Stimulated activated CD8-positive, alpha-beta memory T cell treated with anti-CD3 and anti-CD28 coated beads, Interleukin-12 subunit alpha, Interleukin-12 subunit beta, amount 100 ng/mL, for 1 hour (primary cell): ENCODE measurements at places on chromosomes 6 and 20.
A peak's percentile ranks its signal among the peaks of the same experiment; 100 is the strongest.

DNA sequence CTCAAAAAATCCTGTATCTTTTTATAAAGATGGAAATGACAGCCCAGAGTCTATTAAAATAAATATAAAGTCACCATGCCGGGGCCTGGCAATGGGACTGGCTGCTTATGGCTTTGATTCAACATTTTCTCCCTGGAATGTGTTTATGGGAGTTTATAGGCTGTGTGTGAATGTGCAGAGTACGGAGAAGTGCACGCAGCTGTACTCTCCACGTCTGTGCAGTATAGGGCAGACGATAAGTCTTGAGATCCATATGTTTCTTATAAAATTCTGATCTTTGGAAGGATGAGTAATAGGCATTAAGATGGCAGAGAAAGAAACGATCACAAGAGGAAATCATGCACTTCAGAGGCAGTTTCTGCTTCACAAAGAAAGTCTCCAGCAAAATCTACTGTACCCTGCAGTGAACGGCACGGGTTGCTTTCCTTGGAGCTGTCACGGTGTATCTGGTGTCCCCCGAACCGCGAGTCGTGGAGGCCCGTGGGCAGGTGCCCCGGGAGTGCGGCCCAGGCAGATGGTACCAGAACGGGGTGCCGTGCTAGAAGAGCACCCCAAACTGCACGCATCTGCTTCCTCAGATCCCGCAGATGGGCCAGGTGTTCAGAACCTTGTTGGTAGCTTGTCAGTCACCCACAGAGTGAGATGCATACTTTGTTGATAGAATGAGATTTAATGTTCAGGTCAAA lies 382.5 kb downstream of the TAF4 start:
- no peak for DNase-seq

- no peak for DNase-seq
Observed at GRCh38 chr6:73058736-73059135, 166.6 kb downstream of the KHDC1L start.

DNA sequence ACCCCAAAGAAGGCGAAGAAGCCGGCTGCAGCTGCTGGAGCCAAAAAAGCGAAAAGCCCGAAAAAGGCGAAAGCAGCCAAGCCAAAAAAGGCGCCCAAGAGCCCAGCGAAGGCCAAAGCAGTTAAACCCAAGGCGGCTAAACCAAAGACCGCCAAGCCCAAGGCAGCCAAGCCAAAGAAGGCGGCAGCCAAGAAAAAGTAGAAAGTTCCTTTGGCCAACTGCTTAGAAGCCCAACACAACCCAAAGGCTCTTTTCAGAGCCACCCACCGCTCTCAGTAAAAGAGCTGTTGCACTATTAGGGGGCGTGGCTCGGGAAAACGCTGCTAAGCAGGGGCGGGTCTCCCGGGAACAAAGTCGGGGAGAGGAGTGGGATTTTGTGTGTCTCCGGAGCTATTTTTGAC lies 69.6 kb downstream of the HFE start:
- DNase-seq: peak; percentile 32

GRCh38 chr6:157614026-157614568 lies 208.9 kb upstream of the SNX9 start:
- DNase-seq: no peak

- peak; percentile 73 for DNase-seq
Observed at GRCh38 chr20:50190251-50191064, at the start of gene CEBPB. Gene CEBPB, plus strand, starts transcription at chr20:50190830. Its CDS starts 204 bp downstream, at chr20:50191034.

- DNase-seq: no peak
Observed at GRCh38 chr20:45832619-45833018, 980 bp upstream of the SNX21 start.

DNA sequence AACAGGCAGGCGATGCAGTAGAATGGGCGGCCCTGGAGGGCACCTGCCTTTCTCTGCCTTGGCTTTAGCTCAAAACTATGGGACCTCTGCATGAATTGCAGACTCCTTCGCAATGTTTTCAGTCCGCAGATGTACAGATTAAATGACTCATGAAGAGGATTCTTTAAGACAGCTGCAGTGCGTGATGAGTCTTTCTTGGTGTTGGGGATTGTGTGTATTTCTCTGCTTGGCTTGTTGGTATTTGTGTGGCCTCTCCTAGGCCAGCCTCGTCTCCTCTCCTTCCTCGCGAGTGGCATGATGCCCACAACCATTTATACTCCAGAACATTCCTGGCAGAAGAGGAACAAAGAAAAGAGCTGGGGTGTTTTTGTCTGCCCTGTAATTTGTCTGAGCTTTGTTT lies 110.6 kb downstream of the SYNDIG1 start:
- DNase-seq: no peak

DNA sequence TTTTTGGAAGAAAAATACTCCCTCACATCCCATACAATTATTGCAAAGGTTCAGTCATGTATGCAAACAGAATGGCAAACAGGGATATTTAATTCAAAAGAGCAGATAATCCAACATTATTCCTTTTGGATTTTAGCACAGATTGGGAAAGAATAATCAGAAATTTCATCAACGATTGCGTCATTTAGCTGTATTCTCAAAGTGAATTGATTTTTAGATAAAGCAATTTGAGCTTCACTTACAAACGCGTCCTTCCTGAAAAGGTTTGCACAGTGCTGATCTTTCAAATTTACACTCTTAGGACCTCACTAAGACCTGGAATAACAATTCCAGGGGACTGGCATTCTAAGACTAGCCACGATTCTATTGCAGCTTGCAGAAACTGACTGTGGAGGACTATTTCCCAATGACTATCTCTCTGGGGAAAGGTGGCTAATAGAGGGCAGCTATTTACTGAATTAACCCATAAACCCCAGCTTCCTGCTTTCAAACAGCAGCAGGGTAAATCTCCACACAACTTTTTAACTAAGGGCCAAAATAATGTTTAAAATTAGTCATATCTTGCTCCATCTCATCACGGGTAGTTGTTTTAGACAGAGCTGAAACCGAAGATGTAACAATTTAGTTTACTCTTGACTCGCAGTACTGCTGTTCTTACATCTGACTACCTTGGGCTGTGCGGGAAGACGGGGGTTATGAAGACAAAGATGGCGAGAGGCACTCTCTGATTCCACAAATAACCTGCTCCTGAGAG lies 131.2 kb upstream of the FAM184A start:
- no peak for DNase-seq

DNA sequence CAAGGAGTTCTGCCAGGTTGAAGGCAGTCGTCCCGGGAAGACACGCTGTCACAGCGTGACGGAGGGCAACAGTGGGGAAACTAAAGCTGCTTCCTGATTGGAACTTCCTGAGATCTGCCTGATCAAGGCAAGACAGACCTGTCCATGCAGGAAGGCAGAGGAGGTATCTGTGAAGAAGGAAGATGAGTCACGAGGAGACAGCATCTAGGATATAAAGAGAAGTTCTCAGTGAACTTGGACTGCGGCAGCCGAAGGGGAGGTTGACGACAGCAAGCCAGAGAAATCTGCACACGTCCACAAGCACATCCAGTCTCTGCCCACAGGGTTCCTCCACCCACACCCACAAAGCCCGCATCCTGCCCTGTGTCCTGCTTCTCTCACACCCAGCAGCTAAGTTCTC lies 38.6 kb downstream of the PREP start:
- DNase-seq: no peak

DNA sequence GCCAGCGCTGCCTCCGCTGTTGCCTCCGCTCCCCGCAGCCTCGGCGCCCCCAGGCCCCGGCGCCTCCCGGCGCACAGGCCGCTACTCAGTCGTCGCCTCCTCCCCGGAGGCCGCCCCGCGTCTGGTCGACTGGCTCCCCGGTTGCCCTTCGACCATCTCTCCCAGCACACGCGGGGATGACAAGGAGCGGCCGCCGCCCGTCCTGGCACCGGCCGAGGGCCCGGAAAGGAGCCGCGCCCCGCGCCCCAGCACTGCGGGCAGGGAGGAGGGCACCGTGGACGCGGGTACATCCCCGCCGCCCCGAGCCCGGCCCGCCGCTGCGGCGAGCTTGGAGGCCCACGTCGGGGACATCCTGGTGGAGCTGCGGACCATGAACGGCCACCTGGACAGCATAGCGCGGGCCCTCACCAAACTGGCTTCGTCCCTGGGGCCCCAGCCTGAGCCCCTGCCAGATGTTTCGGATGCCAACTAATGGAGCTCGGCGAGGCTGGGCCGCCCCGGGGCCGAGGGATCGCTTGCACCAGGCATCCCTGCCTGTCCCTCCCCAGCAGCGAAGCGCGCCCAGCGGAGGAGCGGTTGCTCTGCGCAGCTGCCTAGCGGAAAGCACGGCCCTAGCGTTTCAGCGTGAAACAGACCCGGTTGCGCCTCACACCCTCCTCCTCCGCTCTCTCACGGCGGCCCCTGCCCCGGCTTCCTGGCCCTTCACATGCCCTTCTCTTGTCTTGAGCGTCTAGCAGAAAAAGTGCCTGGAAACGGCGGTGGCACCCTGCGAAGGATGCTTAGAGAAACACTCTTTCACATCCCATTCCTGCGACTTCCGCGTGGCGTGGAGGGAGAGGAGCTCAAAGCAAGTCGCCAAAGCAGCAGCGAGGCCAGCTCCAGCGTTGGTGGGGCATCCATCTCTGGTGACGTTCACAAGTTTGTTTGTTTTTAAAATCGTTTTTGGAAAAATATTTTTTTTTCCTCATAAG lies 285.8 kb upstream of the SUPT3H start:
- no peak for DNase-seq

GRCh38 chr6:76940191-76940590 lies 523.1 kb downstream of the HTR1B start:
- DNase-seq: no peak

- no peak for DNase-seq
Observed at GRCh38 chr6:21729431-21729830, 135.9 kb downstream of the SOX4 start.

GRCh38 chr6:166112580-166112979 lies 55.1 kb downstream of the TBXT start:
- DNase-seq: no peak

- DNase-seq: no peak
Observed at GRCh38 chr6:149160943-149161342, 156.6 kb upstream of the TAB2 start.

DNA sequence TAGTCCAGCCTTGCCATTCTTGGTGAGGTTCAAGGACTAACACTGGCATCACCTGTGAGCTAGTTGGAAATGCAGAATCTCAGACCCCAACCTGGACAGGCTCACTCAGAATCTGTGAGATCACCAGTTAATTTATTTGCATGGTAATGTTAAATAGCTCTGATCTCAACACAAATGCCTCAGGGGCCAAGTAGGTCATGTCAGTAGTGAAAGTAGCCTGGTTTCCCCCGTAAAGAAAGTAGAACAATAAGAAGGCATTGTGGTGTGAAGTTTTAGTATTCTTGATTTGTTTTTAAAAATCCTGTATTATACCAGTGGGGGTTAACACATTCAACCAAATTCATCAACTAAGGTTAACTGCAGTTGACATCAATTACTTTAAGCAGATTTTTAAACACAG lies 105.5 kb downstream of the PPP1R14C start:
- no peak for DNase-seq

DNA sequence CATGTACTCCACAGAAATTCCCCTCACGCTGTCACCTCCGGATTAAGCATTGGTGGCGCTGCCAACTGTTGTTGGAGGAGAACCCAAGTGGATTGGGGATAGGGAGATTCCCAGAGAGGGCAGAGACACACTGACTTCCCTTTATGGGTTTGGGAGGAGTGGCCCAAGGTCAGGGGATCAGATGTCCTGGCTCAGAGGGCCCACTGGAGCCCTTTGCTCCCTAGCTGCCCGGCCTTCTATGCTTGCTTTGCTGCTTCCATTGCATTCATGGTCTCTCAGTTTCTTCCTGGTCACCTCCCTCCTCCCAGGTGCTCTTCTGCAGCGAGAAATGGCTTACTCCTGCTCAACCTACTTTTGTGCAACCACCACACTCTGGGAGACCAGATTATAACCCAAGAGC lies 14.3 kb downstream of the CUL9 start:
- DNase-seq: no peak

DNA sequence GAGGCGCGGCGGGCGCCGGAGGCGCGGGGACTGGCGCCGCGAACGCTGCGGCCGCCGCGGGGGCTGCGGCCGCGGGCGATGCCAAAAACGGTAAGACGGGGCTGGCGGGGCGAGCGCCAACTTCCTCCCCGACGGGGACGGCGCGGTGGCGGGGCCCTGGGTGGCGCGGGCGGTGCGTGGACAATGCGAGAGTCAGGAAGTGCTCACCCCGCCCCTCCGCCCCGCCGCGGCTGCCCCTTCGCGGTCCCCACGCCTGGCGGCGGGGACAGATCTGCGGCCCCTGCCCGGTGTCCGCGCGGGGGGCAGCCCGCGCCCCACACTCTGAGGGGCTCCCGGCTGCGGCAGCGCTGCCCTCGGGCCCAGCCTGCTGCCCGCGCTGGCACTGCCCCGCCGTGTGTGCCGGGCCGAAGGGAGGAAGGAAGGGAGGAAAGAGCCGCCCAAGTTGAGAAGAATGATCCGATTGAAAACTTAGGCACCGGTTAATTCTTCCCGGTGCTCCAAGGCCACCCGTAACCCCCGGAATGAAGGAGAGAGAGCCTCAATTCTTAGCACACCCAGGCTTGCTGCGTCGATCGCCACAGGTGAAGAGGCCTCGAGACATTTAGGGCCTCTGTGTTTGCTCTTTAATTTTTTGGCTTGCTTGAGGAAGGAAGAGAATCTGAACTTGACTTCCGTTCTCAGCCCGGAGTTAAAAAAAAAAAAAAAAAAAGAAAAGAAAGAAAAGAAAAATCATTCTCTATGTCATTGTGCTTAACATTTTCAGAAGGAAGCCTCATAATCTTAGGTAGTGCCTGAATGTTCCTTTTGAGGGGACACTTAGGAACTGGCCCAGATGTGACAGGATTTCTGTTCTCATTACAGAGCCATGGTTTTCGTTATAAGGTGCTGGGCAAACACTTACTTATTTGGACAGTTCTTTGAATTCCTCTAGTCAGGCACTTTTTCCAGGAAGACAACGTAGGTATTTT lies 982 bp downstream of the HECA start:
- peak; percentile 28 for DNase-seq

DNA sequence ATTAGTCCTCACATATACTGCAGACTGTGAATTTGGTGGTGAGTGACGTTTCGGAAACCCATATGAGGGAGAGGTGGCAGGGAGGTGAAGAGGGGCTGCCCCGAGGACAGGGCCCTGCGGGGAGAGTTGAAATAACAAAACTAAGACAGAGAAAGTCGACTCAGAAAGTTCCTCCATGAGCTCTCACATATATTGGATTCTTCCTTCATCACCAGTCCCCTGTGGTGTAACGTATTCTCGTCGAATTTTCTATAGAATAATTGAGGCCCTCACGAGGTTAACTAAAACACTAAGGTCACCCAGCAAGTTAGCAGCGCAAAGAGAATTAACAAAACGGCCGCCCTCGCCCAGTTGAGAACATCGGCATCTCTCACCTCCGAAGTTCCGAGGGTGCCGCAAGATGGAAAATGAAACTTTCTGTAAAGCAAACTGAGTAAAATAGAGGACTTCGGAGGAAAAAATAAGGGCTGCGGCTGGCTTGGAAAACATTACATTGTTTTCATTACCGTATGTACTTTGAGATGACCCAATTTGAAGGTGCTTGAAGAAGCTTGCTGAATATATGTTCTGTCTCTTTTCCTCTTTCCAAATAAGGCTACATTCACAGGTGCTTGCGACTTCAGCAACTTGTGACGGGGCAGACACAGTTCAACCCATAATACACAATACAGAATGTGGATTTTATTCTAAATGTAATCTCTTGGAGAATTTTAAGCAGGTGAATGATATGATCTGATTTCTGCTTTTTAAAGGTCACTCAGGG lies 490.9 kb upstream of the JARID2 start:
- DNase-seq: no peak
